ENCODE measurements at places on chromosomes 13 and 19.
A peak's percentile ranks its signal among the peaks of the same experiment; 100 is the strongest.

DNA sequence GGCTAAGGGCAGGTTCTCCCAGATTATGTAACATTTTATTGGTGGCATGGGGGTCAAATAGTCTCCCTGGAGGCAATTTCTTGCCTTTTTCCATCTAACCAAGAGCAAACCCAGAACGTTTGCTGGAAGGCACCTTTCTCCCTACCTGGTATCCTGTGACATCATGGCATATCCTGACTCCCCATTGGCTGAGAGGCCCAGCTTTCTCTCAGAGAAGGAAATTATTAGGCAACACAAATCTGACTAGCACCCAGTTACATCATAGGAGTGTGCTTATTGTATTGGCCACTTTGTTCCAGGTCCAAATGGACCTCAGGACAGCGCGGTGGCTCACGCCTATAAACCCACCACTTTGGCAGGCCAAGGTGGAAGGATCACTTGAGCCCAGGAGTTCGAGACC, 13.0 kb downstream of the NTN5 start:
- DNase-seq: no peak

GRCh38 chr13:49292742-49293486, 45.2 kb downstream of the CDADC1 start:
- DNase-seq: peak; percentile 75

GRCh38 chr13:30957258-30957943, 24.9 kb downstream of the TEX26 start:
- no peak for DNase-seq

GRCh38 chr13:33016414-33017322, at the start of gene KL:
TSS of gene KL (plus strand) at chr13:33016423. CDS start at chr13:33016441, 18 bp downstream.
- peak; percentile 66 for DNase-seq

DNA sequence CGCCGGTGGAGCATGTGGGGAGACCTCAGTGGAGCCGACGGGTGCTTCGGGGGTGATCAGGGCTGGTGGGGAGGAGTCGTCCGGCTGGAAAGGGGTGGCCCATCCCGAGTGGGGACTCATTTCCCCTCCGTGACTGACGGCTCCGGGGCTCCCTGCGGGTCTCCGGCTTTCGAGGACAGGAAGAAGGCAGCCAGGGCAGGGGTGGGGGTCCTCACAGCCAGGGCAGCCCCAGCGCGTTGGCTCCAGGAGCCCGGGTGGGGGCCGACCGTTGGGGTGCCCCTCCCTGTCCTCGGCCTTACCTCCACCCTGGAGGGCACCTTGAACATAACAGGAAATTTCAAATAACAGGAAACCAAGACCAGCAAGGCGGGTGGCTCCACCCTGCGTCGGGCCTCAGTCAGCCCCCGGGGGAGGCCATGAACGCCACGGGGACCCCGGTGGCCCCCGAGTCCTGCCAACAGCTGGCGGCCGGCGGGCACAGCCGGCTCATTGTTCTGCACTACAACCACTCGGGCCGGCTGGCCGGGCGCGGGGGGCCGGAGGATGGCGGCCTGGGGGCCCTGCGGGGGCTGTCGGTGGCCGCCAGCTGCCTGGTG, at the start of gene S1PR4:
TSS of gene S1PR4 (plus strand) at position 393 of the 596 bp plus-strand sequence. CDS start at position 417, 24 bp downstream.
- no peak for DNase-seq

DNA sequence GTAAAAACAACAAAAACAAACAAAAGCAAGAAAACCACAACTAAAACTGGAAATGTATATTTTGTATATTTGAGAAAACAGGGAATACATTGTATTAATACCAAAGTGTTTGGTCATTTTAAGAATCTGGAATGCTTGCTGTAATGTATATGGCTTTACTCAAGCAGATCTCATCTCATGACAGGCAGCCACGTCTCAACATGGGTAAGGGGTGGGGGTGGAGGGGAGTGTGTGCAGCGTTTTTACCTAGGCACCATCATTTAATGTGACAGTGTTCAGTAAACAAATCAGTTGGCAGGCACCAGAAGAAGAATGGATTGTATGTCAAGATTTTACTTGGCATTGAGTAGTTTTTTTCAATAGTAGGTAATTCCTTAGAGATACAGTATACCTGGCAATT, 17.1 kb downstream of the KLF5 start:
- no peak for DNase-seq

- DNase-seq: peak; percentile 43
These were observed 65.1 kb downstream of the FLT1 start for GRCh38 chr13:28429685-28430290.

DNA sequence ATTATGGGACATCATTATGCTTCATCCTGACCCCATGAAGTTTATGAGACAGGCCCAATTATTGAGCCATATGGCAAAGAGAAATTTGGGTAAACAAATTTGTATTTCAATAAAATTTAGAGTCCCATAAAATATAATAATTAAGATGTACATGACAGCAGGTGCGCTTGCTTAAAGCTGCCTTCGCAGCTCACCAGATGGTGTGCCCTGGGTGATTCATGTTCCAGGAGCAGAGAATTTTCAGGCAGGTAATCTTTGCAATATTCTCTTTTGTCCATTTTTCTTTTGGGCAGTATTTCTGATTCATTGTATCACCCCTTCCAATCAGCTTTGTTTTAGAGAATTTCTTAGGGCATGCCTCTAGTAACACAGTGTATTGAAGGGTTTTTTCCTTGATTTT, 39.5 kb upstream of the WASF3 start:
- no peak for DNase-seq

- DNase-seq: no peak
These were observed 6.9 kb downstream of the UBE2L5 start for GRCh38 chr13:30429235-30429634.

DNA sequence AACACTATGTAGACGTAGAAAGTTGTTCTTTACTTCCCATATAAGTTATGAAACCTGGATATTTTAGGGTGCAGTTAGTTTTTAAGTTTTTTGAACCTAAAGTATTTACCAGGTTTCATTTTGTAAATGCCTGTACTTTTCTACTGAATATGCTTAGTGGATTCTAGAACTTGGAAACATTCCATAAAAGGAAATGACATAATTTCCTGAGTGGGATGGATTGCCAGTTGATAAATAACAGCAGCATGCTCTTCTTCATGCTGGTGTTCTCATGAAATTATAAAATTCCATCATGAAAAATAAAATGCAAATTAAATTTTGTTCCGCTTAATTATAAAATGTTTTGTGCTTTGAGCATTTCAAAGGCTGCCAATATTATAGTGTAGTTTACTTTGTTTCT, 362.2 kb upstream of the PCDH20 start:
- DNase-seq: no peak

DNA sequence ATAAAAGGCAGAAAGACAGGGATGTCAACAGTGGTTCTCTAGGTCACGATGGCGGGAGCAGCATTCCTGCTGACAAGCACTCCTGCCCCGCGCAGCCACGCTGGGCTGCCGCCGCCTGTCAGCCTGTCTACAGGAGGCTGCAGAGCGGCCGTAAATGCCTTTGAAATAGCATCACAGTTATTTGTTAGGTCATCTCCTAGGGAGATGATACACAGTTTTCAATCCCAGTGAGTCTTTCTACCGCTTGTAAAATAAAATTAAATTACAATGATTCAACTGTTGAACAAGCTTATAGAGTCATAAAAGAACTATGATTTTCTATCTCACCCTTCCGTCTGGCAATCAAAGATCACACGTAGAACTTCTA, 7.3 kb upstream of the SLC7A9 start:
- DNase-seq: no peak

GRCh38 chr13:35977060-35977459, 154.1 kb downstream of the DCLK1 start:
- DNase-seq: no peak

DNA sequence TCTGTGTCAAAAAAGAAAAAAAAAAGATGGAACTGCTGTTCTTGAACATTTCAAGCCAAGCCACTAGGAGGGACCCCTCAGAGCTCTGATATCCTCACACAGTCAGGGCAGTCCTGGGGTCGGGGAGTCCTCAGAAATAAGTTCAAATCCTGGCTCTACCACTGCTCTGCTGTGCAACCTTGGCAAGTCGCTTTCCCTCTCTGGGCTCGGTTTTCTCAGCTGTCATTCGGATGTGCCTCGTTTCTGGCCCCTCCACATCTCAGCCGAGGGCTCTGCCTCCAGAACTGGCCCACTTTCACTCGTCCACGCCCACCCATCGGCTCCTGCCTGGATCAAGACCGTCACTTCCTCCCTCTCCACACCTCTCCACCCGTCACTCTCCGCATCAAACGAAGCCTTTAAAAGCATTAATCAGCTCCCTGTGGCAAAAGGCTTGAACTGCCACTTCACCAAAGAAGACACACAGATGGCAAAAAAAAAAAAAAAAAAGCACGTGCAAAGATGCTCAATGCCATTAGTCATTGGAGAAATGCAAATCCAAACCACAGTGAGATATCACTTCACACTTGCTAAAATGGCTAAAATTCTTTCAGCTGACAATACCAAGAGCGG, 7.4 kb upstream of the ZNRF4 start:
- no peak for DNase-seq

GRCh38 chr19:57103573-57104277, 16.1 kb upstream of the USP29 start:
- DNase-seq: peak; percentile 92

DNA sequence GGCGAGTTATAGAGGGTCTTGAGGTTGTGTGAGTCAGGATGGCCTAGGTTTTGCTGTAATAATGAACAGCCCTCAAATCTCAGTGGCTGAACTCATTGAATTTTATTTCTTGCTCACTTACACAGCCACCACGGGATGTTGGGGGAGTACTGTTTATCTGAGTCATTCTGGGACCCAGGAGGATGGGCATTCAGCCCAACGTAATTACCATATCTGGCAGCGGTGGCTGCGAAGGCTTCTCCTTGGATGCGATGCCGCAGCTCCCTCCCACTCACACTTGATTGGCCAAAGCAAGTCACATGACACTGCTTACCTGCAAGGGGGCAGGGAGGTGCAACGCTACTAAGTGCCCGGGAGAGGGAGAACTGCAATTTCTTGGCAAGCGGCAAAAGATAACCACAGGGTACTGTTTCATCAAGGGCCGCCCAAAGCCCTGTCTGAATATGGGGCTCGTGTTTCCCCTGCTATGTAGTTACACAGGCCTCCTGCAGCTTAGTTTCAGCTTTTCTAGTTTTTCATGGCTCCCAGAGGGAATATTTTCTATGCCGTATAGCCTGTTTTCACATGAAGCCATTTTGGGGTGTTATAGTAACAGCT, 19.9 kb downstream of the ZSWIM9 start:
- no peak for DNase-seq

GRCh38 chr13:70385852-70386251, 277.6 kb upstream of the KLHL1 start:
- no peak for DNase-seq

- DNase-seq: no peak
These were observed 29.7 kb downstream of the MLLT1 start for GRCh38 chr19:6250024-6250615.

GRCh38 chr13:75762076-75762937, 126.2 kb downstream of the LMO7 start:
- no peak for DNase-seq

DNA sequence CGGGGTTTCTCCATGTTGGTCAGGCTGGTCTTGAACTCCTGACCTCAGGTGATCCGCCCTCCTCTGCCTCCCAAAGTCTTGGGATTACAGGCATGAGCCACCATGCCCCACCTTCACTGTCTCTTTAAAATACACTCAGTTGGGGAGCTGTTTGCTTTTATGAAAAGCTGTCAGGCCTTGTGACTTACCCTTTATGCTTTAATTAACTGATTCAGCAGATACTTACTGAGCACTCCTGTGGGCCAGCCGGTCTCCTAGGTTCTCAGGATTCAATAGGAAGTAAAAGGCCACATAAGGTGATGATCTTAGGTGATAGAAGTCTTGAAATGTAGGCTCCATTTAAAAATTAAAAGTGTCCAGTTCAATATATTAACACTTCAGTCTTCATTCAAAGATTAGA, 7.5 kb downstream of the UBAC2 start:
- DNase-seq: no peak

DNA sequence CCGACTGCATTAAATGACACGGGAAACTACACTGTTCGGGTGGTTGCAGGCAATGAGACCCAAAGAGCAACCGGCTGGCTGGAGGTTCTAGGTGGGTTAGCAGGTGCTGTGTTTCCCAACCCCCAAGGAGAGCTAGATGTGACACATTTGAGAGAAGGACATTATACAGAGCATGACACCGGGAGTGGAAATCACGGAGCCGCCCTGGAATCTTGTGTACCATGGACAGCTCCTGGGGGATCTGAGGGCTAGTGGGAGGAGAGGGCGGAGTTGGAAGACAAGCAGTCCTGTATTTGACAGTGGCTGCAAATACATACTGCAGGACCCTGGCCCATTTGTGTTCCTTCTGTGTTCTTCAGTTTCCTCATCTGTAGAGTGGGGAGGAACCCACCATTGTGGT, 2.3 kb downstream of the CEACAM18 start:
- peak; percentile 70 for DNase-seq

GRCh38 chr13:77390391-77390790, 63.5 kb upstream of the MYCBP2 start:
- DNase-seq: no peak

- peak; percentile 88 for DNase-seq
These were observed 10.2 kb downstream of the SNRPD2 start for GRCh38 chr19:45681391-45682015.

- no peak for DNase-seq
These were observed 25.2 kb downstream of the SUGT1 start for GRCh38 chr13:52677823-52678222.

GRCh38 chr19:13799669-13800068, 4.4 kb downstream of the ZSWIM4 start:
- no peak for DNase-seq

DNA sequence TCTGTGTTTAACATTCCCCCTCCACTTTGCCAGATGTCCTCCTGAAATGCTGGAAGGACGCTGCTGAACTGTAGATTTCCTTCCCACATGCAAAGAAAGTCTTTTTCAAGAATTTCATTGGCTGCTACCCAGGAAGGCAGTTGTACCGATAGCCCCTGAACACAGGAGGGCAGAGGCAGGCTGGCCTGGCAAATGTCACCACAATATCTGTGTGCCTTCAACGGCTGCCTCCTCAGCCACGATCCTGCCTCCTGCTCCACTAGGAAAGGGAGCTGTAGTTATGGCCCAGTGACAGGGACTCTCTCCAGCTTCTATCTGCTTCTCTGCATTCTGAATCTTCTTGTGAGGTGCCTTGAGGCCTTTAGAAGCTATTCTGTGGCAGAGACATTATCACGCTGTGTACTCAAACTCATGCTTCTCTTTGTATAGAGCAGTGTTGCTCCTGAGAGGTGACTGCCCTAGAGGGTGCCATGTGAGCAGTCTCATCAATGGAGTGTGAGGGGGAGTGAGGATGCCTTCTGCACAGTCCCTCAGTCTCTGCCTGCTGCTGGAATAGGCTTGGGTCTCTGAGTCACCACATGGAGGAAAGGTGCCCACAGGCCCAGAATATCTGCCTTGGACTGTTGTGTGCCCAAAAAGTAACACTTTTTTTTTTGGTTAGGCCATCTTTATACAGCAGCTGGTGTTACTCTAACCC, 279.8 kb downstream of the DNAJC15 start:
- peak; percentile 82 for DNase-seq

DNA sequence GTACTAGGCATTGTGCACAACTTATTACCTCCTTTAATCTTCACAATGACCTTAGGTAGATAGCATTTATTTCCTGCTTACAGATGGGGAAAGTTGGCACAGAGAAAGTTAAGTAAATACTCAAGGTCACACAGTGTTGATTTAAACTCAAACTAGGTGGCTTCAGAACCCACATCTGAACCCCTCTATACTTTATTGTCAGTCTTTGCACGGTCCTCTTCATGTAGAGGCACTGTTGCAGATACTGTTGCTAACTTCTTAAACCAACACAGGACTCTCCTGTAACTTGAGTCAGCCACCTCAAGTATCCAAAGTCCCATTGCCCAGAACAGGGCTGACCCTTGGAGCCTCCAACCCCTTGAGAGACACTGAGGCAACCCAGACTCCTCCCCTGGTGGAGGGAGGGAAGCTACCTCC, 48.8 kb downstream of the FRY start:
- DNase-seq: no peak

Measured in eye (tissue), 1 donor.